Stimulated activated CD4-positive, alpha-beta T cell treated with anti-CD3 and anti-CD28 coated beads, Interleukin-15, amount 100 ng/mL, for 48 hours (primary cell): ENCODE measurements at places on chromosomes 5 and 9.

DNA sequence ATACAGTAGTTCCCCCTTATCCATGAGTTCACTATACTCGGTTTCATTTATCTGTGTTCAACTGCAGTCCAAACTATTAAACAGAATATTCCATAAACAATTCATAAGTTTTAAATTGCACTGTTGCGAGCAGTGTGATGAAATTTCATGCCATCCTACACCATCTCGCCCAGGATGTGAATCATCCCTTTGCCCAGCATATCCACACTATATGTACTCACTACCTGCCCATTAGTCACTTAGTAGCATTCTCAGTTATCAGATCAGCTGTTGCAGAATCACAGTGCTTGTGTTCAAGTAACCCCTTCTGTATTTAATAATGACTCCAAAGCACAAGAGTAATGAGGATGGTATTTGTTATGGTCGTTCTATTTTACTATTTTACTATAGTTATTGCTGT, 51.5 kb downstream of the SHOC1 start:
- peak; percentile 30 for DNase-seq

- no peak for DNase-seq
These were observed 89.7 kb upstream of the PRLR start for GRCh38 chr5:35320029-35320428.

DNA sequence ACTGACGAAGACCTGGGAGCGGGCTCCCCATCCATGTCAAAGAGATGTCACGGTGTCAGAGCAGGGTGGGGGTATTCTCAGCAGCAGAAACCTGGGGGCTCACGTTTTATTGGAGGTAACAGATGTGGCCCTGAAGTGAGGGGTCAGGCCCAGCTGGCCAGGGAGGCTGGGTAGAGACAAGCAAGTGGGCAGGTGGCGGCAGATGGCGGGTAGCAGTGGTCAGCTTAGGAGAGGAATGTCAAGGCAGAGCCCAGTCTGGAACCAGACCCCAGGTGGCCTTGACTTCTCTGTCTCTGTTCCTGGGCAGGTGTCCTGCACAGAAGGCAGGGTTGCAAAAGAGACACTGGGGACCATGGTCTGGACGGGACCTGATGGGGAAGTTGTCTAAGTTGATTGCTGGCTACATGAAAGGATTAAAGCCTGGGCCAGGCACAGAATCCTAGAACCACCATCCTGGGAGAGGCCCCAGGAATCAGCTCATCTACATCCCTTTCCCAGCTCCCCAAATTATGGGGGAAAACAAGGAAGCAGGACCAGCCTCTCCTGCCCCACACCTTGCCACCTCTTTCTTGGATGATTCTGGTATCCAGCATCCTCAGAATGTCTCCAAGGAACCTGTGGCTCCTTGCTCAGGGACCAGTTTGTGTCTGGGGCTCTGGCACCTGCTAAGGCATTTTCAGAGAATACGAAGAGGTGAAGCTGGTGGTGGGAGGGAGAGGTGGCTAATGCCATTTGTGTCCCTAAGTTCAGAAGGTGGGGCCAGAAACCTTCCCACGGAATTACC, 72.5 kb downstream of the AMBP start:
- no peak for DNase-seq

- no peak for DNase-seq
These were observed 189.5 kb downstream of the SLCO4C1 start for GRCh38 chr5:102106599-102106998.

DNA sequence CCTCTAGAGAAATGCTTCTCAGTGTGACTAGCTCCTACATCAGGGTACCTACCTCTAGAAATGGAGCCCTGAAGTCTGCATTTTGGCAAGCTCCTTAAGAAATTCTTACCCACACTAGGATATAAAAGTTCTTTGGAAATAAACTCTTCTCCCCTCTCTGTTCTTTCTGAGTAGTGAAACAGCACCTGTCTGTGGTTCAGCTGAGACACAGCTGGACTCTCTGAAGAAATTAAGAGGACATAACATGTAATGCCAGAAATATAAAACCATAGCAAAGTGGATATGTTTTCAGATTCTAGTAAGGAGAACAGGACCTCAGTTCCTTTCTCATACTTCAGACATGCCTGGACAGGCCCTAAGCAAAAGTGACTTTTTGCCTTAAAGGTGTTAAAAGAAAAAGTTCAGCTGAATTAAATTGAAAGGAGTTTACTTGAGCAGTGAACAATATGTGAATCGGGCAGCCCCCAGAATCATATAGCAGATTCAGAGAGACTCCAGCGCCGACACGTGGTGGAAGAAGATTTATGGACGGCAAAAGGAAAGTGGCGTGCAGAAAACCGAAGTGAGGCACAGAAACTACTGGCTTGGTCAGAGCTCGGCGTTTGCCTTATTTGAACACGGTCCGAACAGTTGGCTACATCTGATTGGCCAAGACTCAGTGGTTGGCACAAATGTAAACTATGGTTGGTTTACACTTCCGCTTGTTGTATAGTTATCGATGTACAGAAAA, 64.5 kb downstream of the PRKACG start:
- no peak for DNase-seq

GRCh38 chr5:72557167-72558045, 50.2 kb upstream of the ZNF366 start:
- DNase-seq = no peak

DNA sequence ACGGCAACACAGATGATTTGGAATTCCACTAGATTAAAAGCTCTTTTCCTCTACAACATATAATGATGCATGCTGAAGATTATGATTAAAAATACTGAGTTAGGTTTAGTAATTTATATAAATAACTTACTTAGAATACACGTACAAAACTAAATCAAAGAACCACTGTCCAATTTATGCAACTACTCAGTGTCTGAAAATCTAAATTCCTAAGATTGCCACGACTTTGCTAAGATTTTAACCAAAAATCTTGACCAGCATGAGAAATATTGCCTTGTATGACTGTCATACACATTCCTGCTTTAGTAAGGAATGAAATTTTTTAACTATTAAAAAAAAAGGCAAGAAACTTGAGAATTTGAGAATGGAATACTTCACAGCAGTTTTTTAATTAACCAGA, 292.4 kb downstream of the ZNF608 start:
- no peak for DNase-seq

- DNase-seq = no peak
These were observed 100.7 kb downstream of the KLF4 start for GRCh38 chr9:107388890-107389289.

DNA sequence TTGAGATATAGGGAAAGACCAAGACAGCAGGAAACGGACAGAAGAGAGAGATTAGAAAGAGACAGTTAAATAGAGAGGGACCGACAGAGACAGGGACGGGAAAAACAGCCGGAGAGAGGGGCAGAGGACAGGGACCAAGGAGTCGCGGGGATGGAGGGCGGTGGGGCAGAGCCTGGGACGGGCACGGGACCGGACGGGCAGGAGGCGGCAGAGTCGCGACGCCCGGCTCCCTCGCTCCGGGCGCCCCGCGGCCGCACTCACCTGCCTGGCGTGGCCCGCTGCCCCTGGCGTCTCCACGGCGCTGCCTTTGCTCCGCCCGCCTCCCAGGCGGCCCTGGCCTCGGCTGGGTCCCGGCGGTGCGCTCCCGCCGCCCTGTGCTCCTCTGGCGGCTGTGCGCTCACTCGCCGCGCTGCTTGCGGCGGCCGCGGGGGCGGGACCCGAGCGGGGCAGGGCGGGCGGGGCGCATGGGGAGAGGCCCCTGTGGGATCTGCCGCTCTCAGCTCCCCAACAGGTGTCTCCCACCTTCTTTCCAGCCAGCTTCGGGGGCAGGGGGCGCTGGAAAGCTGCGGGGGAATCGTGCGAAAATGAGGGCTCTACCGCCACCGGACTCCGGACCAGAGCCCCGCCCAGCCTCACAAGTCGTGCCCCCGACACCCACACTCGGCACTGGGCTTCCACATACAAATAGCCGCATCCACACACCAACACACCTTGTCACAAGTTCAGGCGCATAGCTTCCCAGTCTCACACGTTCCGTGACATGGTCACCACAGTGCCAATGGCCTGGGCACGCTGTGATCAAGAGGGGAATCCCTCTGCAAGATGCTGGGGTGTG, at the start of gene ARID3C:
Gene ARID3C (minus strand): TSS at position 411 of the 835 bp plus-strand sequence. CDS start 1,052 bp downstream, outside the sequence.
- no peak for DNase-seq

DNA sequence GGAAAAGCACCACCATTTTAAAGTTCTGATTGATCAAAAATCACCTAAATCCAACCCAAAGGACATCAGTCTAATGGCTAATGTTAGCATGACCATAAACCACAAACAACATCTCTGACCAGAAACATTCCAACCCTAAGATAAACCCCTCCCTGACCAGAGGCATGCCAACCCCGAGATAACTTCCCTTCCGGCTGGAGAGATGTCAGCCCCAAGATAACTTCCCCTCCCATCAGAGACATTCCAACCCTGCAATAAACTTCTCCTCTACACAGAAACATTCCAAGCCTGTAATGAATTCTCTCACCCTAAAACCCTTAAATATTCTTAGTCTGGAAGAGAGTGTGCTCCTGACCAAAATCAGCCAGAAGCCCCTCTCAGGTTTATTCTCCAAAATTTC, 364.3 kb downstream of the KCNN2 start:
- no peak for DNase-seq

- no peak for DNase-seq
These were observed 22.6 kb downstream of the QRFP start for GRCh38 chr9:130873966-130874365.

- no peak for DNase-seq
These were observed at the start of gene NRG2 for GRCh38 chr5:140042643-140043507. Gene NRG2, minus strand, starts transcription at chr5:140043299.

GRCh38 chr9:69155341-69156030, 18.6 kb upstream of the TJP2 start:
- DNase-seq = no peak

DNA sequence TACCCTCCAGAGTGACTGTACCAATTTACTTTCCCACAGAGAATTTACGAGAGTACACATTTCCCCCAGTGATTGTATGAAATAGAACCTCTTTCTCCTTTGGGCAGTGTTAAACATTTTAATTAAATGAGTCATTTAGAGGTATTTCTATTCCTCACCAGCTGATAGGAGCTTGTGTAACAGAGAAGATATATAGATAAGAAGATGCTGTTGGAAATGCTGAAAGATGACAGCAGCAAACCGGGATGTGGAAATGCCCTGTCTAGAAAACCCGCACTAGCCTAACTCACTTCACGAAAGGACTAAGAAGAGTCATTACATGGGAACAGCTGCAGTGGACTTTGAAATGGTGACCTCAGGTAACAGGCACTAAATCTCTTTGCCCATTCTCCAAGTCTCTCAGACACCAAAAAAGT, 68.3 kb downstream of the LPAR1 start:
- no peak for DNase-seq

DNA sequence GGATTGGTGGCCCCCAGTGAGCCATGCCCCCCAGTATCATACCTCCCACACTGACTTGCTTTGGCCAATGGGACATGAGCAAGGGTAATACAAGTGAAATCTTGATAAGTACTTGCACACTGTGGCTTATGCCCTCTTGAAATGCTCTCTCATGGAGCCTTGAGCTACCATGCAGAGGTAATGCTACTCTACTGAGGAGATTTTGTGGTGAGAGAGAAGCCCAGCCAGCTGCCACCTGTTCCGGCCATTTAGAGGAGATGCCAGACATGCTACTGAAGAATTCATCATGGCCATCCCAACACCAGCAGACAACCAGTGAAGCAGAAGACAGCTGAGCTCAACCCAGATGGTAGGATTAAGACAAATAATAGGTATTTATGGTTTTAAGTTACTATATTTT, 299.5 kb downstream of the MEF2C start:
- DNase-seq = no peak

GRCh38 chr5:169705322-169705721, 68.2 kb downstream of the DOCK2 start:
- DNase-seq = no peak

DNA sequence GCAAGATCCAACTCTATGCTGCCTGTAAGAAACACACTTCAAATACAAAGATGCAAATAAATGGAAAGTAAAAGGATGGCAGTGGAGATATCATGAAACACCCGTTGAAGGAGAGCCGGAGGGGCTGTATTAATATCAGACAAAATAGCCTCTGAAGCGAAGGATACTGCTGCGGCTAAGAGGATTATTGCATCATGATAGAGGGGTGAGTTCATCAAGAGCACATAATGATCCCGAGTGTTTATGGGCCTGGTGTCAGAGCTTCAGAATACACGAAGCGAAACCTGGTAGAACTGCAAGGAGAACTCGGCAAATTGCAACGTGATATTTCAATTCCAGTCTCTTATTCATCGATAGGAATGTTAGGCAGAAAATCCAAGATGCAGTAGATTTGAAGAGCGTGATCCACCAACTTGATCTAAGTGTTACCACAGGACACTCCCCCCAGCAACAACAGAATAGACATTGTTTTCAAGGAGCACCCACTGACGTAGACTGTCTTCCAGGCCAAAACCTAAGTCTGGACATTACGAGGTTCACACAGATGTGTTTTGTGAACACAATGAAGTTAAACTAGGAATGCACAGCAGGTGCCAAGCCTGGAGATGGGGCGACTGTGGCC, 27.7 kb upstream of the QSOX2 start:
- DNase-seq = no peak

GRCh38 chr5:145130996-145131395, 704.1 kb downstream of the PRELID2 start:
- no peak for DNase-seq

DNA sequence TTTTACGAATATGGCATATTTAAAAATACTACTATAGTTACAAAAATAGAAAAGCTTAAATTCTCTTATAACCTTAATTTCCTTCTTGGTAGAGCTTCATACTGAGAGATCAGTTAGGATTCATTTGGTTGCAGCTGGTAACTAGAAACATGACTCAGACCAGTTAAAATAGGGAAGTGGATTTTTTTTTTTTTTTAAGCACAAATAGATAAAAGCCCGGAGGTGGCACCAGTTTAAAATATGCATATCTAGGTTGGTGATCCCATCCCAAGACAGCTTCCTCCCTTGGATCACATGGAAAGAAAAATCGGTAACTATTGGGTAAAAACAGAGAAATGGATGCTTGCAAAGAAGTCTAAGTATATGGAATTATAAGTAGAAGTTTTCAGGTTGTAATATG, 1634.3 kb downstream of the MAT2B start:
- no peak for DNase-seq

- DNase-seq = no peak
These were observed 11.0 kb downstream of the RGS3 start for GRCh38 chr9:113474360-113475028.

GRCh38 chr9:89011683-89012082, 20.4 kb downstream of the S1PR3 start:
- no peak for DNase-seq

- DNase-seq = no peak
These were observed 81.2 kb upstream of the CCDC112 start for GRCh38 chr5:115377468-115378217.

- DNase-seq = no peak
These were observed 5.3 kb downstream of the ASPN start for GRCh38 chr9:92476962-92477361.
